Small intestine (tissue), 16 donors: ENCODE measurements at places on chromosomes 3 and 15. TPM values are rescaled to one million over a fixed set of nuclear protein-coding genes. Genes with fewer than 3 reads are reported as not detected.
A peak's percentile ranks its signal among the peaks of the same experiment; 100 is the strongest.

The GABRR3 gene
- not detected for polyA plus RNA-seq

DNA sequence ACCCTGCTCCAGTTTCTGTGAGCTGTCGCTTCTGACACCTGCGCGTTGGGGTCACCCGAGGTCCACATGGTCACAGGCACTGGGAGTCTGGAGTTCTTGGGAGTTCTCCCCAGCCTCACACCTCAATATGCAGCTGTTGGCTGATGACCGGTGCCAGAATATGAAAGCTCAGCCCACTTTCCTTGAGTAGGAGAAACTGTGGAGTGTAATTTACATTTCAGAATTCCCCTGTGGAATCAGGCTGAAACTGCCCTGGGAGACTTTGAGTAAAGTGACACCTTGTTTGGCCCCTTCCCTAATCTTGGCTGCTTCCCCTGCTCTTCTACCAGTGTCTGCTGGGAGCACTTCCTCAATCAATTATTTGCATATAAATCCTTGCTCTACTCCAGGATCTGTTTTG, 255.9 kb downstream of the NFKBIZ start:
- no peak overlapping the region for H3K4me3 ChIP-seq
- no peaks in the 10 kb centered on the region for H3K27me3 ChIP-seq
- H3K4me1 ChIP-seq: no peaks in the 10 kb centered on the region
- DNase-seq: no peak
- no peaks in the 10 kb centered on the region for H3K36me3 ChIP-seq

- no peak overlapping the region for H3K27ac ChIP-seq
- no peak overlapping the region for H3K4me3 ChIP-seq
- no peak for DNase-seq
- no peaks in the 10 kb centered on the region for H3K27me3 ChIP-seq
- H3K4me1 ChIP-seq: no peaks in the 10 kb centered on the region
- H3K36me3 ChIP-seq: peaks cover 7% of the 10 kb centered on the region
Observed at GRCh38 chr3:186998937-186999368, 68.6 kb downstream of the ST6GAL1 start.

- H3K4me1 ChIP-seq: no peaks in the 10 kb centered on the region
- no peak overlapping the region for H3K27ac ChIP-seq
- no peak for DNase-seq
- no peaks in the 10 kb centered on the region for H3K36me3 ChIP-seq
- H3K4me3 ChIP-seq: no peak overlapping the region
Observed at GRCh38 chr3:76554707-76555106, 485.2 kb upstream of the ROBO2 start.

DNA sequence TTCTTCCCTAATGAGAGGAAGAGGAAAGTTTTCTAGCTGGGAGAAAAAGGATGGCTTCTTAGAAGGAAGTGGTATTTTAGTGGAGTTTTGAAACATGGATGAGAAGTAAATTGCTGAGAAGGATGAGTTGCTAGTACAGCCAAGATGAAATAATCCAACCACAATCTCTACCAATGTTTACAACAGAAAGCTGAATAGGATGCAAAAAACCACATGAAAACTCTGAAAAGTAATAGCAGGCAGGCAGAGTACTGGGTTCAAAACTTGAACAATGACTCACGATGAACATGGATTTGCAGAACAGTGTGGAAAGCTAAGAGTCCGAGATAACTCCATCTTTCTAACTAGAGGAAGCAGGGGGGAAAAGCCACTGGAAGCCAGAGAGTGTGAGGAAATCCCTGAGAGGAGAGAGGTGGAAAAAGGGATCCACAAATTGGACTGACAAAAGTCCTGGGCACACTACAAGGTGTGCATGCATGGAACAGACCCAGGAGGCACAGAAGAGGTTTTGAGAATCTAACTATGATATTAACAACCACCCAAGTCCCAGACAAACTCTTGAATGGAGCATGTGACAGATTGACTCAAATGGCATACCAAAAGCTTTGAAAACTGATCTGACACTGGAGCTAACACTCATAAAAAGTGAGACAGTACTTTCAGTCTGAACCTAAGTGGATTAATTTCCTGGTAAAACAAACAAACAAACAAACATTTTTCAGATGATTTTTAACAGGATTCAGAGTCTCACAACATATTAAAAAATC, 76.7 kb downstream of the ST6GAL1 start:
- no peaks in the 10 kb centered on the region for H3K27me3 ChIP-seq
- no peak overlapping the region for H3K27ac ChIP-seq
- H3K36me3 ChIP-seq: no peaks in the 10 kb centered on the region
- no peaks in the 10 kb centered on the region for H3K4me1 ChIP-seq
- no peak for DNase-seq

- no peak overlapping the region for H3K27ac ChIP-seq
- peak; percentile 55 for DNase-seq
- H3K4me3 ChIP-seq: no peak overlapping the region
- no peaks in the 10 kb centered on the region for H3K27me3 ChIP-seq
- H3K36me3 ChIP-seq: no peaks in the 10 kb centered on the region
Observed at GRCh38 chr15:98881526-98882520, 125.8 kb downstream of the PGPEP1L start.
